ENCODE measurements at places on chromosomes 13 and 19.

- no peak for DNase-seq
Measured at GRCh38 chr13:99389520-99390304, 82.5 kb upstream of the GPR183 start.

- DNase-seq: no peak
Measured at GRCh38 chr13:21429211-21429610, 29.9 kb downstream of the ZDHHC20 start.

DNA sequence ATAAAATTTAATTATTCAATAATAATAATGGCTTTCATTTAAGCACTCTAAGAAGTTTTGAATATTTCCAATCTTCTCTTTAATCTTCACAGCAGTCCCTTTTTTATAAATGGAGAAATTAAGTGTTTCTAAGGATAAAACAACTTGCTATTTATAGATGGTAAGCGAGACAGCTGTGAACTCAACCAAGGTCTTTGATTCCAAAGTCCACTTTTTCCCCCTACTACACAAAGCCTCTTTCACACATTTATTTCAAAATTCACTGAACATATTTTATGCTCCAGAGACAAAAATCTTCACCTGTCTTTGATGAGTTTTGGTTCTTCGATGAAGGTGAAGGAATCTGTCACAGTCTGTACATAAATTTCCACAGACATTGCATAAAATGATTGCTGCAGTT, 34.4 kb upstream of the FBXL3 start:
- no peak for DNase-seq

DNA sequence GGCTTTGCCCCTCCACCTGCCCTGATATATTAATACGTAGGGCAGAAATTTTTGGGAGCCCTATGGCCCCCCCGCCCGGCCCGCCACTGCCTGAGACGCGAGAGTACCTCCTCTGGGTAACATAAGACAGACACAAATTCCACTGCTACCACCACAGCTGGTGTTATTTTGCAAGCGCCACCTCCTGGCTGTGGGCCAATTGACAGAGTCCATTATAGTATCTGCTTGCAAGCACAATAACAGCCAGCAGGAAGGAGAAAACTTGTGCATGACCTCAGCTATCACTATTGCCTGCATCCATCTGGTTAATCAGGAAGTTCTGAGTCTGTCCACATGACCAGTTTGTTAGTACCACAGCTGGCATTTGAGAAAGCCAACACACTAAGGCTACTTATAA, 25.3 kb upstream of the OR10H2 start:
- DNase-seq: no peak

DNA sequence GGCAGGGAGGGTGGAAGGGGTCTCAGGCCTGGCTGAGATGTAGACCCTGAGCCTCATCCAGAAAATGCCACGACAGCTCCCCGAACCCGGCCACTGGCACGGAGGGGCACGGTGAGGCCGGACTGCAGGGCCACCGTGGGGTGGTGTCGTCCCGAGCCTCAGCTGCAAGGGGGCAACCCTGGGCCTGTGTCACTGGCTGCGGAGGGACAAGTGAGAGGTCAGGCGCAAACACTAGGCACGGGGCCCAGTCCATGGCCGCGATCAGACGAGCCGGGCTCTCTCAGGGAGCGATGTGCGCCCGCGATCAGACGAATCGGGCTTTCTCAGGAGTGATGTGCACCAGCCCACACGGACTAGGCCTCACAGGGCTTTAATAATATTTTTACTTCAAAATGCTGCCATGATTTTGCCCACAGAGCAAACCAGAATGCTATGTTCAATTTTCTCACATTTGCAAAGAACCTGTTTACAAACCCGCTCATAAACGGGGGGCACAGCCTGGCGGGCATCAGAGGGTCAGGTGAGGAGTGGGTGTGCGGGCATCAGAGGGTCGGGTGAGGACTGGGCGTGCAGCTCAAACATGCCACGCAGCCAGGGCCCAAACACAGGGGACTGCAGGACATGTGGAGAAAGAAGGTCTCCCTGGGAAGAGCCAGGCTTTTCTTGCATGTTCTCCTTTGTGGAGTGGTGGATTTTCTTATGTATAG, 42.6 kb upstream of the C13orf46 start:
- no peak for DNase-seq

DNA sequence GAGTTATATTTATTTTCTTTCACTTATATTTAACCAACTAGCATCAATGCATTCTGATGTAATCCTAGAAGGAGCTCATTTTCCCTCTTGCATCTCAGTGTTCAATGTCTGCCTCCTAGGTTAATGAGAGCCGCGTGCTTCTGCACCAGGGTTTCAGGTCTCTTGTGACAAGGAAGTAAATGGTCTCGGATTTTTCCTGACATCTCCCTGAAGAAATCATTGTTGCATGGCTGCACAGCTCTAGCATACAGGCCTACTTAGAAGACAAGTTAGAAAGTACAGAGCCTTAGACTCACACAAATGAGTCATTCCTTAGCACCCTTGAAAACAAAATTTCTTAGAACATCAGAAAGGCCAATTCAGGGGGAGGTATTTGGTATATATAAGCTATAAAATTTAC, 57.2 kb upstream of the KLF12 start:
- no peak for DNase-seq
